Smooth muscle cell of trachea (primary cell): ENCODE measurements at places on chromosomes 1 and 21. TPM values are rescaled to one million over a fixed set of nuclear protein-coding genes. Genes with fewer than 3 reads are reported as not detected.

LHX8 gene
- total RNA-seq, result under 0.01 TPM in 1 of 2 replicates, not detected in the other

CELA3B gene
- not detected in 2 replicates for total RNA-seq

SLC1A7 gene
- total RNA-seq, result 0.73 and 1.2 TPM in 2 replicates

HSD11B1 gene
- 22.5 and 28.8 TPM in 2 replicates for total RNA-seq

RGS18 gene
- total RNA-seq, result not detected in 2 replicates

C2CD2 gene
- total RNA-seq, result 16.3 and 25.8 TPM in 2 replicates

KRTAP13-2 gene
- not detected in 2 replicates for total RNA-seq

NUDT4B gene
- total RNA-seq, result 8.3 and 17.0 TPM in 2 replicates

MTARC1 gene
- 1.2 and 3.0 TPM in 2 replicates for total RNA-seq

FCRL2 gene
- total RNA-seq, result not detected in 2 replicates

ADCY10 gene
- under 0.01 and 0.15 TPM in 2 replicates for total RNA-seq

CR1L gene
- total RNA-seq, result not detected in 2 replicates

FAM72A gene
- total RNA-seq, result 1.7 and 6.5 TPM in 2 replicates

CLDN17 gene
- not detected in 2 replicates for total RNA-seq

ADAMTS1 gene
- 171 and 183 TPM in 2 replicates for total RNA-seq

AMY2A gene
- total RNA-seq, result not detected in 2 replicates

COL16A1 gene
- total RNA-seq, result 80.1 and 116 TPM in 2 replicates

TFF3 gene
- 0.17 and 0.29 TPM in 2 replicates for total RNA-seq

EXTL1 gene
- total RNA-seq, result 0.29 and 0.83 TPM in 2 replicates

FAM163A gene
- not detected in 2 replicates for total RNA-seq

ESRRG gene
- total RNA-seq, result 0.17 and 0.29 TPM in 2 replicates

MYOC gene
- total RNA-seq, result 1.2 and 1.3 TPM in 2 replicates

NHLH2 gene
- not detected in 2 replicates for total RNA-seq

CCDC181 gene
- total RNA-seq, result 0.50 and 1.0 TPM in 2 replicates

INAVA gene
- not detected in 2 replicates for total RNA-seq

AGT gene
- total RNA-seq, result 1.3 and 2.0 TPM in 2 replicates

FAM89A gene
- total RNA-seq, result 4.9 and 7.8 TPM in 2 replicates

SERTAD4 gene
- 0.17 and 0.29 TPM in 2 replicates for total RNA-seq

GPR161 gene
- 15.3 and 26.8 TPM in 2 replicates for total RNA-seq

ZNF648 gene
- total RNA-seq, result not detected in 2 replicates

LRRC71 gene
- not detected in 2 replicates for total RNA-seq

DPT gene
- total RNA-seq, result 1.8 and 2.3 TPM in 2 replicates

DDX20 gene
- 8.8 and 9.9 TPM in 2 replicates for total RNA-seq

RNF186 gene
- total RNA-seq, result not detected in 2 replicates

KIRREL1 gene
- total RNA-seq, result 97.7 and 141 TPM in 2 replicates

ERO1B gene
- 1.6 and 2.5 TPM in 2 replicates for total RNA-seq

ZNF683 gene
- not detected in 2 replicates for total RNA-seq

KCNT2 gene
- total RNA-seq, result 2.3 and 2.5 TPM in 2 replicates

LSM10 gene
- 13.8 and 13.9 TPM in 2 replicates for total RNA-seq

BPNT1 gene
- 17.7 and 33.9 TPM in 2 replicates for total RNA-seq

HHIPL2 gene
- total RNA-seq, result 0.58 and 0.83 TPM in 2 replicates

DCDC2B gene
- total RNA-seq, result not detected in 2 replicates

CDKN2C gene
- total RNA-seq, result 16.7 and 78.5 TPM in 2 replicates

BCAN gene
- total RNA-seq, result not detected in 2 replicates

SELENBP1 gene
- total RNA-seq, result 74.0 and 120 TPM in 2 replicates

FCRL1 gene
- not detected in 2 replicates for total RNA-seq

CFHR5 gene
- not detected in 2 replicates for total RNA-seq

KIAA0040 gene
- under 0.01 and 0.17 TPM in 2 replicates for total RNA-seq

ACTN2 gene
- total RNA-seq, result under 0.01 TPM in 2 replicates
